ENCODE measurements at places on chromosomes 3 and 15. TPM values are rescaled to one million over a fixed set of nuclear protein-coding genes. Genes with fewer than 3 reads are reported as not detected.

GRCh38 chr15:63879211-63879610 is 45.5 kb upstream of the HERC1 start:
- no peaks in the 10 kb centered on the region for H3K27me3 ChIP-seq
- H3K27ac ChIP-seq = no peak overlapping the region
- peaks cover 4% of the 10 kb centered on the region for H3K4me1 ChIP-seq

DNA sequence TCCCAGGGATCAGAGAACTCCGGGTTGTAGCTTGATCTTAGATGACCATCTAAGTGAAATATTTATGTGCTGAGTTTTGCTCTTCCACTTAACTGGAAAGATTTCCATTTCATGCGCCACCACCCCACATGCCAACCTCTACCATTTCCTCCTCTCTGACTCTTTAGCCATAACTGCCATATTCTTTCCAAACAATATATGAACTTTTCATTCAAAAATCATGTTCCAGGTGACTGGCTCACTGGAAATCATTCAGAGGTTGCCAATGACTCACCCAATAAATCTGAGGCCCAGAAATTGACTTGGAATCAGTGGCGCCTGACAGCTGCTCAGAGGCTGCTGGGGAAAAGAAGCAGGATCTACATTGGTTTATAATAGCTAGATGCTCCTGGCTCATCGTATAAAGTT is 31.6 kb upstream of the FAM174B start:
- peaks cover 6% of the 10 kb centered on the region for H3K27me3 ChIP-seq
- H3K4me3 ChIP-seq = no peak overlapping the region
- no peak for DNase-seq
- H3K36me3 ChIP-seq = no peaks in the 10 kb centered on the region
- H3K27ac ChIP-seq = no peak overlapping the region
- no peaks in the 10 kb centered on the region for H3K4me1 ChIP-seq

GRCh38 chr3:124288996-124289395 is 297.1 kb upstream of the ROPN1 start:
- no peak overlapping the region for H3K27ac ChIP-seq
- H3K36me3 ChIP-seq = no peaks in the 10 kb centered on the region
- peaks cover 14% of the 10 kb centered on the region for H3K27me3 ChIP-seq
- no peak for DNase-seq

Gene PLA2G4E
- not detected for total RNA-seq

DNA sequence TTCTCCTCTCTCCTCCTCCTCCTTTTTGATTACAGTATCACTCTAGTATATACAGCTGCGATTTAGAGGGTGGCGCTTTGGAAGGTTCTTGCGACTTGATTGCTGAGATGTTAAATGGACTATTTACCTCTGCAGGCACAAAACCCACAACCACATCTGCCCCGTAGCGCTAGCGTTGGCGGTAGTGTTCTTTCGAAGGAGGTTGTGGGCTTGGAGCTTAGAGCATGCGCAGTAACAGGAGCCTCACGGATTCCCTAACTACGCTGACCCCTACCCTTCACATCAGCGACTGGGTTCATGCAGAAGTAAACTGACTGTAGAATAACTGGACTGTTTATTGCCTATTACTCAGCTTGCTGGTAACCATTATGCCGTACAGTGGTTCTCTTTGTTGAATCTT is 58.0 kb downstream of the CGGBP1 start:
- no peak overlapping the region for H3K27ac ChIP-seq
- DNase-seq = peak; percentile 32
- peak overlapping the region; percentile 15 for H3K4me3 ChIP-seq
- H3K4me1 ChIP-seq = peaks cover 28% of the 10 kb centered on the region

GRCh38 chr3:69770976-69771634 is 31.8 kb downstream of the MITF start:
- DNase-seq = no peak
- no peak overlapping the region for H3K27ac ChIP-seq
- no peaks in the 10 kb centered on the region for H3K36me3 ChIP-seq
- H3K27me3 ChIP-seq = no peaks in the 10 kb centered on the region
- no peak overlapping the region for H3K4me3 ChIP-seq
- no peaks in the 10 kb centered on the region for H3K4me1 ChIP-seq

DNA sequence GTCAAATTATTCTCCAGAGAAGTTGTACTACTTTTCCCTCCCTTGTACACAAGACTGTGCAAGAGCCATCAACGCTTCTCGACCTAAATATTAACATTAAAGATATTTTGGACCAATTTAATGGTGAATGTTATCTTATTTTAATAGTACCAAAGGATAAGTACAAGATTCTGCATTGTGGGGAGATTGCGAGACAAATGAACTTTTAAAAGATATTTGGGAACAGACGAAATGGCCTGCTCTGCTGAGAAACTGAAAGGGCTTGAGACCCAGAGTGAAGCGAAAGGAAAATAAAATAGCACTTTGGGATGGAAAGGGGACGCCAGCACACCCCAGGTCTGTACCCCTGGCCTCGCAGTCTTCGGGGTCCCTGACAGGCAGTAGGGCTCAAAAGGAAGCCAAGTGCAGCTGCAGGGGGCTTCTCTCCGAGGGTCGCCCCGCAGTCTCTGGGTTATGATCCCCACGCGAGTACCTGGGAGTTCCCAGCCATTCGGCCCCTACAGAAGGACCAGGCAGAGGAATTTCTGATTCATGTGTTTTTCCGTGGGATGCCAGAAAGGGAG is 97.6 kb upstream of the VGLL3 start:
- peaks cover 8% of the 10 kb centered on the region for H3K27me3 ChIP-seq
- no peak overlapping the region for H3K27ac ChIP-seq

Gene ADGRG7
- 26.5 TPM for total RNA-seq

DNA sequence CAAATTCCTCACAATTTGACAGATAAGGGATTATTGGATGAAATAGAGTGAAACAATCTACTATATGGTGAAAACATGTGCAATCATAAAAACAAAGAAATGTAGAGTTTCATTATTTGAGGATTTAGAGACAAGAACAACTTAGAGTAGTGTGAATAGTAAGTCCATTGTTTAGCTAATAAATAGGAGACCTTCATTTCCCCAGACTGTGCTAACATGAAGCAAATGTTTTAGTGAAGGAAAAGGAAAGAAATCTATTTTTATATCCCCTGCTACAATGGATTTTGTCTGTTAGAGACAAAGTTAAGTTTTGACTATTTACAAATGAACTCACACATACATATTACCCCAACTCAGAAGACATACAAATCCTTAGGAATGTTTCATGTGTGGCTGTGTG is 77.8 kb downstream of the EFL1 start:
- peaks cover 2% of the 10 kb centered on the region for H3K36me3 ChIP-seq
- no peak for DNase-seq
- H3K27ac ChIP-seq = no peak overlapping the region
- no peaks in the 10 kb centered on the region for H3K27me3 ChIP-seq
- H3K4me1 ChIP-seq = no peaks in the 10 kb centered on the region

- no peaks in the 10 kb centered on the region for H3K4me1 ChIP-seq
- no peak for DNase-seq
- H3K27me3 ChIP-seq = no peaks in the 10 kb centered on the region
- no peaks in the 10 kb centered on the region for H3K36me3 ChIP-seq
Measured at GRCh38 chr3:81823882-81824395, 62.5 kb upstream of the GBE1 start.

GRCh38 chr3:176590722-176591121 is 606.6 kb downstream of the TBL1XR1 start:
- no peak overlapping the region for H3K27ac ChIP-seq
- no peaks in the 10 kb centered on the region for H3K4me1 ChIP-seq
- H3K36me3 ChIP-seq = no peaks in the 10 kb centered on the region
- DNase-seq = no peak

DNA sequence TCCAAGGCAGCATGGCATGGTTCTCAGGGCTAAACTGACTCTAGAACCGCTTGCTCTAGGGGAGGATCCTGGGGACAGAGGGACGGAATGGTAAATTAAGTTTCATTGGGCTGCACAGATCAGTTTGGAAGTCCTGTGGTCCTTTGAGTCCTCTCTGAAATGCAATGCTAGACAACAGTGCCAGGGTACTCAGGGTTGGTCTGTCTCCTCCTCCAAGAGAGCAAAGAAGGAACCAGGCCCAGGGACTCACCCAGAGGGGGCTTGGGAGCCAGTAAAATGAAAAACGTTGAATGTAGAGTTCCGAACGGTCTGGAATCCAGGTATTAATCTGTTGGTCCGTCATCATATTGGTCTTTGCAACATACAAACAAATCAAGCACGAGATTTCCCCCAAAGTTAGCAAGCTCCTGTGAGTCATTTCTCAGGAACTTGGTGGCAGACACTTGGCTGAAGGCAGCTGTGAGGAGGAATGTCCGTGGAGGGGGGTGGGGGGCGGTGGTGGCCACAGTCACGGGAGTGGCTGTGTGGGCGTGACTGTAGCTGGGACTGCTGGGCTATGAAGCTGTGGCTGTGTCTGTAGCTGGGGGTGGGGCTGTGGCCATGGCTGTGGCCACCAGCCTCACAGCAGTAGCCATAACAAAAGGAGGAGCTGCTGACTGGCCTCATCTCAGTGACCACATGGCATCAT is 361.0 kb downstream of the SHQ1 start:
- DNase-seq = no peak
- H3K36me3 ChIP-seq = peaks cover 2% of the 10 kb centered on the region
- peaks cover 22% of the 10 kb centered on the region for H3K4me1 ChIP-seq
- no peak overlapping the region for H3K4me3 ChIP-seq
- no peaks in the 10 kb centered on the region for H3K27me3 ChIP-seq
- H3K27ac ChIP-seq = no peak overlapping the region

Gene BNC1
- not detected for total RNA-seq

- peaks cover 8% of the 10 kb centered on the region for H3K27me3 ChIP-seq
- no peak overlapping the region for H3K27ac ChIP-seq
- H3K4me1 ChIP-seq = no peaks in the 10 kb centered on the region
- no peak for DNase-seq
Measured at GRCh38 chr3:52429031-52429430, 15.9 kb downstream of the SEMA3G start.

DNA sequence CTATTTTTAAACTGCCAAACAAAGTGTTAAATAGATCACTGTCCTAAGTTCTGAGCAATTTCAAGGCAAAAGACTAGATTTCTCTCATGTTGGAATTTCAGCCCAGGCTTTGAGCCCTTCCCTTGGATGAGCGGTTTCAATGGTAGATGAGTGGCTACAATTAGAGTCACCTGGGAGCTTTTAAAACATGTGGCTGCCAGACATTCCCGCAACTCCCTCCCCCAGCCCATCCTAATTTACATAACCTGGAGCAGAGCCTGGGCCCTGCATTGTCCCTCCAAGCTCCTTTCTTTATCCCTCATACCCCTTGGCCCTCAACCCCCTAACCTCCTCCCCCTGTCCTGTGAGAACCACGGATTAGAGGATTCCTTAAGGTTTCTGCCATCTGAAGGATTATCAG is 357.5 kb upstream of the UMPS start:
- no peaks in the 10 kb centered on the region for H3K4me1 ChIP-seq
- DNase-seq = no peak
- no peak overlapping the region for H3K27ac ChIP-seq
- H3K36me3 ChIP-seq = no peaks in the 10 kb centered on the region
- H3K27me3 ChIP-seq = peaks cover 10% of the 10 kb centered on the region

DNA sequence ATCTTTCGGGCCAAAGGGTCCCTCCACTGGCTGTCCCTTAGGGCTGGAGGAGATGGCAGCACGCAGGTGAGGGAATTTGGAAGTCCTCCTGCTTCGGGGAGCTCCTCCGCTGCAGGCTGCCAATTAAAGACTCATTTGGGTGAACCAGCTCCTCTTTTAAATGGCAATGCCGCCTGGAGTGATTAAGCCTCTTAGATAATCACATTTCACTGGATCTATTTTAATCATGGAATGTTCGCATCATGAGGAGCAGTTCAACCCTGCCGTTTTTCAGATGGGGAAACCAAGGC is 117.9 kb downstream of the LIPC start:
- H3K36me3 ChIP-seq = peaks cover 27% of the 10 kb centered on the region
- no peak overlapping the region for H3K4me3 ChIP-seq
- peaks cover 61% of the 10 kb centered on the region for H3K4me1 ChIP-seq

DNA sequence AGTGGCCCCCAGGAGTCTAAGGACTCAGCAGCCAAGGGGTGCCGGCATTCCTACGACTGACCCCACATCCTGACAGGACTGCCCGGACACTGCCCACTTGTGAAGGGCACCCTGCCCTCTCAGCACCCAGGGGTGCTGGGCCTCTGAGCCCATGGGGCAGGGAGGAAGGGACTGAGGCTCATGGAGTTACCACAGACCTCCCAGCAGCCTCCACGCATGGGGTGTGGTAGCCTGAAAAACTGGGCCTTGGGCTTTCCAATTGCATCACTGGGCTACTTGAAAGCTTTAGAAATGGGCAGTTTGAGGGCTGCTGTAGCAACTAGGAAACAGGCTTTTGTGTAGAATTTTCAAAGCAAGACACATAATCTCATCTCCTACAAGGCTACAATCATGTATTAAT is 13.2 kb downstream of the TKT start:
- H3K4me3 ChIP-seq = no peak overlapping the region
- DNase-seq = no peak
- H3K27ac ChIP-seq = no peak overlapping the region
- H3K36me3 ChIP-seq = peaks cover 42% of the 10 kb centered on the region
- peaks cover 19% of the 10 kb centered on the region for H3K4me1 ChIP-seq

DNA sequence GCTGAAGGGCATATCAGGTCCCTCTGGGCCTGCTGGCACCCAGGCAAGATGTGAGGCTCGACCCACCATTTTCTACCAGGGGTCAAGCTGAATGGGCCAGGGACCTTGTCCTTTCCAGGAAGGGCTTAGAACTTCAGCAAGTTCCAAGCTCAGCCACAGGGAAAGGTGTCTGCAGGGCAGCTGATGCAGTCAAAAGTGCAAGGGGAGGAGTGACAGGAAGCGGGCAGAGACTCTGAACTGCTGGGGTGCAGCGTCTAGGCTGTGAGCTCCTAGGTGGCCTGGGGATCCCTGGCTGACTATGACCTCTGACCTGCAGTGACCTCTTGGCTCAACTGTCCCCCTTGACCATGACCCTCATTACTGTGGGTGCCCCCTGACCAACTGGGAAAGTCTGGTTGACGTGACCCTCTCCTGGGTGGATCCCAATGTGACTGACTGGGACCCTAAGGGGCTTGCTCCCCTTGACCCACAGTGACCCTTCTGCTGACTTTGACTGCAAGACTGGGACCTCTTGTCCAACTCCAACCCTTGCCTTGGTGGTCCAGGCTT is 14.4 kb upstream of the SEC13 start:
- no peaks in the 10 kb centered on the region for H3K36me3 ChIP-seq
- peaks cover 2% of the 10 kb centered on the region for H3K27me3 ChIP-seq
- H3K4me1 ChIP-seq = peaks cover 46% of the 10 kb centered on the region
- no peak overlapping the region for H3K4me3 ChIP-seq

Gene RETNLB
- total RNA-seq = not detected

GRCh38 chr15:74318376-74319137 is 48.9 kb downstream of the CYP11A1 start:
- H3K27me3 ChIP-seq = no peaks in the 10 kb centered on the region
- peaks cover 76% of the 10 kb centered on the region for H3K4me1 ChIP-seq
- H3K4me3 ChIP-seq = no peak overlapping the region

Gene RAB5A
- 57.8 TPM for total RNA-seq

Gene MGA
- 36.1 TPM for total RNA-seq

Gene ZCWPW2
- 0.42 TPM for total RNA-seq

- H3K36me3 ChIP-seq = no peaks in the 10 kb centered on the region
- H3K4me1 ChIP-seq = peaks cover 20% of the 10 kb centered on the region
- H3K4me3 ChIP-seq = no peak overlapping the region
- no peak for DNase-seq
- H3K27ac ChIP-seq = no peak overlapping the region
Measured at GRCh38 chr3:59483191-59483590, 433.4 kb upstream of the CFAP20DC start.

Gene CCR4
- 2.9 TPM for total RNA-seq

Gene CFAP92
- total RNA-seq = 0.18 TPM

Measured in activated CD8-positive, alpha-beta T cell treated with anti-CD3 and anti-CD28 coated beads, Interleukin-2, amount 10 ng/mL, durations not matched to agents 7 days and 5 days (primary cell).